Immature natural killer cell (primary cell): ENCODE measurements at places on chromosomes 5 and 9. TPM values are rescaled to one million over a fixed set of nuclear protein-coding genes. Genes with fewer than 3 reads are reported as not detected.

- no peak for DNase-seq
These were observed 159.3 kb downstream of the RGS3 start for GRCh38 chr9:113622600-113623400.

DNA sequence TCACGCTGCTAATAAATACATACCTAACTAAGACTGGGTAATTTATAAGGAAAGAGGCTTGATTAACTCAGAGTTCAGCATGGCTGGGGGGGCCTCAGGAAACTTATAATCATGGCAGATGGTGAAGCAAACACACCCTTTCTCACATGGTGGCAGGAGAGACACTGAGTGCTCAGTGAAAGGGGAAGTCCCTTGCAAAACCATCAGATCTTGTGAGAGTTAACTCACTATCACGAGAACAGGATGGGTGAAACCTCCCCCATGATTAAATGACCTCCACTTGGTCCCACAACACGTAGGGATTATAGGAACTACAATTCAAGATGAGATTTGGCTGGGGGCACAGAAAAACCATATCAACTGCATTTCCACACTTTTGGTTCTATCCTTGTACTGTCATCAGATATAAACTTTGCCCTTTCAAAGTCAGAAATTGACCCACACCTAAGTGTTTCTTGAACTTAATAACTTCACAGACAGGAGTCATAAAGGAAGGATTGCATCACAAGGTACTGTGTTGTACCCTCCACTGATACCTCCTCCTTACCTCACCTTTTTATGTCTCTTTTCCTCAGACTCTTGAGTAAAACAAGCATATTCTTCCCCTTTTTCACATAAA is 319.1 kb upstream of the PIK3R1 start:
- DNase-seq: no peak

DNA sequence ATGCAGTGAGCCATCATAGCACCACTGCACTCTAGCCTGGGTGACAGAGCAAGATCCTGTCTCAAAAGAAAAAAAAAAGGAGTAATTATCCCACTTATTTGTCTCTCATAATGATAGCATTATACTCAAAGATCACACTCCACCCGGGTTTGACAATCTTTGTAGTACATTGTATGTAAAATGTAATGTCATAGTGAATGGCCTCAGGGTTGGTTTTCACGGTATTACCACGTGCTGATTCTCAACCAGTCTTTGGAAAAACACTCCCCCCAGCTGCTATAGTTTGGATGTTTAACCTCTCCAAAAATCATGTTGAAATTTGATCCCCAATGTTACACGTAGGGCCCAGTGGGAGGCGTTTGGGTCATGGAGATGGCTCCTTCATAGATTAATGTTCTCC is 402.4 kb upstream of the GRAMD2B start:
- no peak for DNase-seq

GRCh38 chr9:75378926-75379325 is 290.6 kb downstream of the OSTF1 start:
- DNase-seq: no peak

- DNase-seq: no peak
These were observed 33.4 kb downstream of the TJP2 start for GRCh38 chr9:69207503-69207902.

GRCh38 chr9:127884427-127884911 is 7.0 kb upstream of the AK1 start:
- DNase-seq: peak; percentile 21

DNA sequence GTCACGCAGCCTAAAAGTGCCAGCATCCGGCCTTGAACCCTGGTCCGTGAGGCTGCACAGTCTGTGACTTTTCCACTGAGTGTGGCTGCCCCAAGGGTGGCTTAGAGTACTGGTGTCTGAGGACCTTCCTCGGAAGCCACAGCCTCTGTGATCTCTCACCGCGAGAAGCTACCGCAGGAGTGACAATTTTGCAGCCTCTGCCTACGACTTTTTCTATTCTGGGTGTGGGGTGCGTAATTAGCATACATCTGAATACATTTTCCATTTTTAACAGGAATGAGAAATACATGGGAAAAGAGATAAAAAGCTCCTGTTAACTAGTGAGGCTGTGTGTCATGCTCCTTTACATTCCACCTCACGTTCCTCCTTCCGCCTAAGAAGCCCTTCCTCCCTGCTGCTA is 48.3 kb upstream of the HRH2 start:
- DNase-seq: no peak

DNA sequence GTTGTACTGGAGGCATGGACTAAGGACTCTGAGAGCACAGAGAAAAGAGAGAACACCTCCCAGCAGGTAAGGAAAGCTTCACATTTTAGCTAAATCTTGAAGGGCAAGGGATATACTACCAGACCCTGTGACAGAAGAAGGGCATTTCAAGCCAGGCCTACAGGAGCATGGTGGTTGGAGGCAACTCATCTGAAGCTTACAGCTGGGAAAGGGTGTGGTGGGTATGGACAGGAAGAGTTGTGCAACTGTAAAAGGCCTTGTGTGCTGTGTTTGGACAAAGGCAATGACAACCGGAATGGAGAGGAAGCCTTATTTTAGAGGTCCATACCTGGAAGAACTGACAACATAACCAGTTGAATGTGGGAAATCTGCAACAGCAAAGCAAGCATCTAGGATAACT is 31.2 kb downstream of the NIPSNAP3B start:
- no peak for DNase-seq

- peak; percentile 18 for DNase-seq
These were observed 60.5 kb downstream of the GLDC start for GRCh38 chr9:6584881-6585597.

GRCh38 chr9:107269681-107270080 is 13.4 kb upstream of the RAD23B start:
- DNase-seq: no peak

- no peak for DNase-seq
These were observed 47.5 kb downstream of the DBH start for GRCh38 chr9:133683586-133684120.

DNA sequence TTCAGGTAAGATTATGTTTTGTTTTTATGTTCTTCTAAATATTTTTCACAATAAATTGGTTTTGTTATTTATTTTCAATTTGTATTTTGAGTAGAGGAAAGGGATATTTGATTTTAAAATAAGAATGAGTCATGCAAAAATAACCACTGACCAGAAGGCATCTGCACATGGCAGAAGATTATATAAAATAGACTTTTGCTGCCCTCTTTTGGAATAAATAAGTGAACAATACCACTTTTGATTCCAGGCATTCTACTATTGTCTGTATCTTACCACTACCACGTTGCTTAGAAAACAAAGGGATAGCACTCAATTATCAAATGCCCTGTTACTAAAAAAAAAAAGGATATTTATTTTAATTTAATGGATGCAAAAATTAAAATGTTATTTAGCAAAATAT is 227.3 kb upstream of the ITGA1 start:
- no peak for DNase-seq

DNA sequence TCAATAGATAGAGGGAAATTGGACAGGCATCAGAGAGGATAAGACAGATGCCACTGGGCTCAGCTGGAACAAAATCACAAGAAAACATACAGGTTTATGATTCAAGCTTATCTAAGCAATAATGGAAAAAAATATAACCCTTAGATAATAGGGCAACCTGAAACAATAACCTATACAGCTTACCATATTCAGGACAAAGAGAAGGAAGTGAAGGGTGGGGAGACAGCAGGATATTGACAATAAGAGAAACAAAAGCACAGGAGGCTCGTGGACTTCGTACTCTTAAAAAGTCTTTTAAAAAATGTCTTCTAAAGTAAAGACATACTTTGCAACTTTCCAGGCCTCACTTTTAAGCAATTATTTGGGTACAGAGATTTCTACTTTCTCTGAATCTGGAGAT is 225.3 kb downstream of the NTRK2 start:
- DNase-seq: no peak

DNA sequence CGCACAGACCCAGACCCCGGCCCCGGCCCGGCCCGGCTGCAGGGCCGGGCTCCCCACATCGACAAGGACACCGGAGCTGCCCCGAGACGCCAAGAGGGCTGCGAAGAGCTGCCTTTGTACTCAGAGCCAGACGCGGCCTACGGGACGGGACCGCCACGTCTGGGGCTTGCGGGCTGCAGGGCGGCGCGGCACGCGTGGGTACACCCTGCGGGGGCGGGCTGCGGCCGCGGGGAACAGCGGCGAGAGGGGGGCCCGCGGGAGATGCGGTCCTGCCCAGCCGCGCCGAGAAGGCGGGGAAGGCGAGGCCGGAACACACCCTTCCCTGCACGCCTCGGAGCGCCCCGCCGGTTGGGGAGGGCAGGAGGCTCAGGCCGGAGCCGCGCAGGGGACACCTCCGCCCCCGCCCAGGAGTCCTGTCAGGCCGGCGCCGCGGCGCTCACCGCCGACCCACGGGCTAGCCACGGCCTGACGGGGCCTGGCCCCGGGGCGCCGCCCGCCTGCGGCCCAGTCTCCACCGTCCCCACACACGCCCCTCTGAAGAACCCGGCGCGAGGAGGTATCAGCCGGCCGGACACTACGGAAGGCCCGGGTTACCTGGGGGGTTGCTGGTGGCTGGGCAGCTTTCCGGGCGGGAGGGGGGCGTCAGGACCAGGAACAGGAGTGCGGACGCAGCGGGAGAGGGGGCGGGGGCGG is 478 bp downstream of the RAB14 start:
- peak; percentile 73 for DNase-seq

DNA sequence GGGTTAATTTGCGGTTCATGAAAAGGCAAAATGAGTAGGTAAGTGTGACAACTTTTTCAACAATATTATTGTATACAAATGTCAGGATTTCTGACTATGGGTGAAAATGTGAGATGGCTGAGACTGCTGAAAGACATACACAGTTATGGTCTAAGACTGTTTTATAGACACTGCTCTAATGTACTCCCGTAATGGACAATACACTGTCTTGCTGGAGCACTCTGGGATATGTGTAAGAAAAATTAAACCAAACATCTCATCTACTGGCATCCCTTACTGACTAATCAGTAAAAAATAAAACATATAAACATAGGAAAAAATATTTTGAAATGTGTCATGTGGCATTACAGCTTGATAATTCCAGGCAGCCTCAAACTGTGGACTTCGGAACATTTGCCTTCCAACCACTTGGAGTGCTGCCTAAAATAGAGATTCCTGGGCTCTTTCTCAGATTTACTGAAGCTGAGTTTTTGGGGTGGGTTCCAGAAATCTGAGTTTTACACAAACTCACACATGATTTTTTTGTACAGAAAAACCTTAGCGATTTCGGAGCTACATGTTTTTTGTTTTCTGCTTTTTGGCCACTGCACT is 233.9 kb upstream of the TBCA start:
- DNase-seq: no peak

DNA sequence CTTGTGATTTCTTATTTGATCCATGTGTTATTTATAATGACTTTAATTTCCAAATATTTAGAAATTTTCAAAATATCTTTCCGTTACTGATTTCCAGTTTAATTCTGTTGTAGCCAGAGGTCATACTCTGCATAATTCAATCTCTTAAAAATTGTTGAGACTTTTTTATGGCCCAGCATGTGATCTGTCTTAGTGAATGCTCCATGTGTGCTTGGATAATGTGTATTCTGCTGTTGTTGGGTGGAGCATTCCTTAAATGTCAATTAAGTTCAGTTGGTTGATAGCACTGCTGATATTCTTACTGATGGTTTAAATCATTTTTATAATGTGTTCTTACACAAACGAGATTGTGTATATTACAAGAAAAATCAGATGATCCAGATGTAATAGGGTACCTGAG is 180.8 kb downstream of the RGS3 start:
- DNase-seq: no peak

DNA sequence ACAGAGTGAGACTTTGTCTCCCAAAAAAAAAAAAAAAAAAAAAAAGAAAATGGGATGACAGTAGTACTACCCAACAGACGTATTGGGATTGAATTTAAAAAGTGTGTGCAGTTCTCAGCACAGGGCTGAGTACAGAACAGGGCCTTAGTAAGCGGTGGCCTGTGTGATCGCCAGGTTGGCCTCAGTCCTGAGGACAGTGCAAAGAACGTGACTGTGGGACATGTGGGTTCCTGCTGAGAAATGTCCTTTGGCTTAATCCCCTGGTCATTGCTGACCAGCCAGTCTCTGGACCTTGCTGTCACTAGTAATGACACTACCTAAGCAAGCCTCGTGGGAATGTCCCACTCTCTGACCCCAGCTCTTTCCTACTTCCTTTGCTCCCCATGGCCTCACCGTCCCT is 13.3 kb downstream of the GTF3C5 start:
- no peak for DNase-seq

- DNase-seq: no peak
These were observed 391.3 kb downstream of the NR2F1-AS1 start for GRCh38 chr5:93189707-93190120.

DNA sequence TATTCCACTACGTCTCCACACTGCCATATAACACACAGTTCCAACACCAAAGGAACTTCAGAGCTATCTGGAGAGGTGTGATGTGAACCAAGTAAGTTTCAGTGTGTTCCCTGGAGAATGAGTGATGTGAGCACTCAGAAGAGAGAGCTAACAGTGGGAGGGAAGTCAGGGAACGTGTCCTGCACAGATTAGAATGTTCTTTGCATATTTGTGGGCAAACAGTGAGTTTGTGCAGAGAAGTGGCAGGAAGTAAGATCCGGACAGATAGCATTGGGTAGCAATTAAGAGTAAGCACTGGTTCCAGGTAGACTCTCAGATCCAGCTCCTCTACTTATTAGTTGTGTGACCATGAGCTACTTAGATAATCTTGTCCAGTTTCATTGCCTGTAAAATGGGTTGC is 206.4 kb downstream of the PDZD2 start:
- no peak for DNase-seq

DNA sequence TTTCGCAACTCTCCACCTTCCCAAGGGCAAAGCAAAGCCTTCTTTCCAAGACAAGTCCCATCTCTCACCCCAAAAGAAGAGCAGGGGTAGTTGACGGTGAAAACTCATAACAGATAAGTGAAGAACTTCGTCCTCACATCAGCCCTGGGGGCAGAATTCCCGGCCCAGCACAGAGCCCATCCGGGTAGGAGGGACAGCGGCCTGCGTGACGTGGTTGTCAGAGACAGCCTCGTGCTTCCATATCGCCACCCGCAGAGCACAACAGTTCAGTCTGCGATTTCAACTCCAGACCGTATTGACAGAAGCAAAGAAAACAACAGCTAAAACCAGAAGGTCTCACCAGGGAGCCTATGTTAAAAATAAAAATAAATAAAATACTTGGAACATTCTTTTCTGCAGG is 273.2 kb downstream of the SYK start:
- no peak for DNase-seq

OMD gene
- polyA plus RNA-seq: 0.09 TPM

LCN15 gene
- not detected for polyA plus RNA-seq

FBN2 gene
- polyA plus RNA-seq: not detected

TMEM252 gene
- not detected for polyA plus RNA-seq
